ENCODE measurements at places on chromosomes 2 and 18.

DNA sequence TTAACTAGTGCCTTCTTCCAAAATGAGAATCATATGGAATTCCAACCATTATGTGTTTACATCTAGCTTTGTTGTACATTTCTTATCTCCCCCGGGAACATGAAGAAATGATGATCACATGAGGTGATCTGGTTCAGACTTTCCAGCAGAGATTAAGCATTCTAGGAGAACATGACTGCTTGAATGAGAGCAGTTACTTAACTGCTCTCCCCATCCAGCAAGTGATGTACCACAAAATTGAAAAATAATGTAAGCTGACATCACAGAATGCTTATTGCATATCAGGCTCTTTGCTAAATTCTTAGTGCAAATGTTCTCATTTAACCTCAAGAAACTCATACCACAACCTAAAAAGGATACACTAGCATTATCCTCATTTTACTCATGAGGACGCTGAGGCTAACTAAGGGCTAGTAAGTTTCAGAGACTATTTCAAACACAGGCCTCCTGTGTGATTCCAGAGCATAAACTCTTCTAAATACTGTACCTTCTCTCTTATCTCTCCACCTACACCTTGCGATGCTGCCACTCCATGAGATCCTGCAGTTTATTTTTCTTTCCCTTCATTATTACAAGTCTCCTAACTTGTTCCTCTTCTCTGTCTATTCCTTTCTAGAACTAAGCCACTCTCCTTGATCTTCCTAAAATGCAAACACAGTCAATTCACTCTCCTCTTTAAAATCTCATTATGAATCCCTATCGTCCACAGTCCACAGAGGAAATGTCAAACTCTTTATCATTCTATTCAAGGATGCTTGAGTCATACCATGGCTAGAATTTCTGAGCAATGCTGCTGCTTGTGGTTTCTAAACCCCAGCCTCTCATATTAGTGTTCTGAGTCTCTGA is 1224.8 kb upstream of the ZEB2 start:
- peak; percentile 33 for DNase-seq

DNA sequence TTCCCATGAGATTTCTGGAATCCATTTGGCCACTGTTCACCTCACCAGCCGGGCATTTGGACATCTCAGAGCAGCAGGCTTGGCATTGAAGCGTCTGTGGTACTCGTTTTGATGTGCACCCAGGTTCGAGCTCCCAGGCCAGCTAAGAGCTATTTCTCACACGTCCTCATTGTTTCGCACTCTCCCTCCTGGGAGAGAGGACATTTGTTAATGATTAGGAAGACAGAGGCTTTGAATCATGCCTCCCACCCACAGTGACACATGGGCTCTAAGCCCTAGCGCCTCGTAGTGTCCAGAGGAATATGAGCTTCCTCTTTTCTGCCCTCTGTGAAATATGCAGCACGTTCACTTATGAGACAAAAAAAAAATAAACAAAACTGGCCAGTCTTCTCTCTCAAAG is 361.8 kb downstream of the RND3 start:
- DNase-seq = no peak

DNA sequence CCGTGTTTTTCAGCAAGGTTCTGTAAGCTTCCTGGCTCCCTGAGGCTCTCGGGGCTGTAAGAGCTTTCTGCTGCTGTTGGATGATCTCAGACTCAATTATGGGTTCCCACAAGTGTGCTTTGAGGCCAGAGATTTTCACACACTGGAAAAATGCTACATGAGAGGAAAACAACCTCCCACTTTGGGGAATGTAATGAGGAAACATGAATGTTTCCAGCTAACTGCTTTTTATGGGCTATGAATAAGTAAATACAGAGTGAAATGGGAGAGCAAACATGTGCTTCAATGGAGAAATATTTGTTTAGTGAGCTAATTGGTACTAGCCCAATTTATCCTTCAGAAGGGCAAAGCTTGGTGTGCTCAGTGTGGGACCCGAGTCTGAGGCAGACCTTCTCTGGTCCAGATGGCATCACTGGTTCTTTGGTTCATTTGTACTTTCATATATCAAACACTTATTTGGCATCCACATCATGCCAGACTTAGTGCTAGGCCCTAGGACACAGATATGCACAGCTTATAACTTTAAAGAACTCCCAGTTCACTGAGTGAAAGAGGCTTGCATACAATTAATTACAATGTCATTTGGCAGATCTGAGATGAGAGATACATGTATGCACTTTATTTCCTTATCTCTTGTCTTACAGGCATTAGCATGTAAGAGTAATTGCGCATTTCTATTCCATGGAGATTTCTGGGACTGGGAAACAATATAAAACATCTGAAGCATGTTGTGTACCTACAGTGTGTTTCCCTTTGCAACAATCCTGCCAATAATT is 248.8 kb downstream of the RDH14 start:
- no peak for DNase-seq

DNA sequence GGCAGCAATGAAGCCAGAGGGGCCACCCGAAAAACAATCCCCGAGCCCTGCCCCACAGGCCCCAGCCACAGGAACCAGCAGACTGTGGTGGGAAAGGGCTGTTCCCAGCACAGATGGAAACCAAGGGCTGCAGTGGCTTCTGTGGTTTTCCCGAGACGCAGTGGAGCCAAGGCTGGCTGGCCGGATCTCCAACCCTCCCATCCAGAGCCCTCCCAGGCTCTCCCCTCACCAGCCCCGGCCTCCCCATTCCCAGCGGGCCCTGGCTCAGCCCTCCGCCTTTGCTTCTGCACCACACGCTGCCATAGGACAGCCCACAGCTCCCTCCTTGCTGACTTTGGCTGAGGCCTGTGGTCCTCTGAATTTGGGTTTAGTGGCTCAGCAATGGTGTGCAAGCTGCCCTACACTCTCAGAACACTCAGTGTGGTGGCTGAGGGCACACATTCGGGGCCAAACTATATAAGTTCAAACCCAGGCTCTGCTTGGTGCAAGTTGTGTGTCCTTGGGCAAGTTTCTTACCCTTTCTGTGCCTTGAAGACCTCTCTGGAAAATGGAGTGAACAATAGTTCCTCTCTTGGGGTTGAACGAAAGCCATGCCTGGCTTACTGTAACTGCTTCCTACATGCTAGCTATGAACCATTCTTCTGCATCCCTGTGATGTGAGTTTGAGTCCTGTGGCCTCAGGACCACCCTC is 200.1 kb downstream of the SMAD7 start:
- DNase-seq = no peak

GRCh38 chr2:198638577-198638976 is 819.2 kb downstream of the SATB2 start:
- DNase-seq = no peak

GRCh38 chr2:123916531-123916930 is 108.6 kb upstream of the CNTNAP5 start:
- DNase-seq = no peak

DNA sequence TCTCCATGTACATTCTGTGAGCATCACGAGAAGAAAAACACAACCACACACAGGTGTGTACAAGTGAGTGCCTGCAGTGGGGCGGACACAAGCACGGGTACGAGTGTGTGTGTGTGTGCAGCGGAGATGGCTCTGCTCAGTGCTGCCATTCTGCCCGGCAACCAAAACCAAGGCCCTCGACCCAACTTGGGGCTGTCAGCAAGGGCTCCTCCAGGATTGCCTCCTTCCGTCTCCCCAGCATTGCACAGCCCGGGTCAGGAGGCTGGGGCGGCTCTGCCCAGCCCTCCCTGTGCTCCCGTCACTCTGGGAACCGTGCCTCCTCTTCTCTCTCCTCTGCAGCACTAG is 66.5 kb downstream of the PXDN start:
- no peak for DNase-seq

- DNase-seq = no peak
Observed at GRCh38 chr18:59266459-59266858, 6.8 kb downstream of the RAX start.

- DNase-seq = peak; percentile 80
Observed at GRCh38 chr18:48607056-48607984, 68.5 kb downstream of the CTIF start.

GRCh38 chr2:121017396-121017795 is 267.6 kb downstream of the TFCP2L1 start:
- no peak for DNase-seq

DNA sequence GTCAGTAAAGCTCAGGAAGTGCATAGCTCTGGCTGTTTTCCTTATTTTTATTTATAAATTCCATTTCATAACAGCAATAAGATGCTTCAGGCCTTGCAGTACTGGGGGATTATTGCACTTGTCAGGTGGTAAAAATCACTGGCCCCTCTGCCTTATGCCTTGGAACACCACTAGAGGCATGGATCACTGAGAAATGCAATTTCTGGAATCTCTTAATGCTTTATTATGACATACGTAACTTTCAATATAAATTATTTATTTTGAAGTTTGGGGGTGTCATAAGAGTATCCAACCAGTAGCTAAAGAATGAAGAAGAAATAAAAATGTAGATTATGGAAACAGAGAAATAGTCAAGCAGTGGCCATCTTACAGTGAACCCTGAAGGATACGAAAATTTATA is 183.1 kb downstream of the FIGN start:
- DNase-seq = no peak

DNA sequence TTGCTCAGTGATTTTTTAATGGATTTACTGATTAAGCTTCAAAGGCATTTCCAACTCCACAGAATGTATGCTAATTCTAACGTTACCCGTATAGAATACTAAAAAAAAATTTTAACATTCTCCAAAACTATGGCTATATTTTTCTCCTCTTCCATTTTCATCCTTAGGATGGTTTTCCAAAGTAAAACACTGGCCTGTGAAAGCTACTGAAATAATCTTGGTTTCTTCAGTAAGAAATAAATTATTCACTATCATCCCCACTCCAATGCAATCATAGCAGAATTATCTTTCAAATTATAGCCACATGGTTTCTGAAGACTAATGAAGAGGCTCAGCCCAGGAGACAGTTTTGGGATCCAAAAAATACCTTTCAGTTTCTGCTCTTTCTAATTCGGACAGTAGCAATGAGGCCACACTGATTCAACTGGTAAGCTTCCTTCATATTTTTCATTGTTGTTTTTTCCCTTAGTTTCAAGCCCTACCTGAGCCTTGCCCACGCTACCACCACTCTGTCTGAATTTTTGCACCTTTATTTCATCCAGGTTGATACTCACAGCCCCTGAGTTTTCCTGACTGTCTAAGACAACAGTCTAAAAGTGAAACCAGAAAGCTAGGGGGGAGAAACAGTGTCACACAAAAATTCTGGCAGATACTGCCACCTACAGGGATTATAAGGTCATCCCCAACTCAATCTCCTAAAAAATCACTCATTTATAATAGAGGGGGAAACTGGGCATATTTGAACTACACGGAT is 887.9 kb downstream of the NRXN1 start:
- DNase-seq = peak; percentile 28

DNA sequence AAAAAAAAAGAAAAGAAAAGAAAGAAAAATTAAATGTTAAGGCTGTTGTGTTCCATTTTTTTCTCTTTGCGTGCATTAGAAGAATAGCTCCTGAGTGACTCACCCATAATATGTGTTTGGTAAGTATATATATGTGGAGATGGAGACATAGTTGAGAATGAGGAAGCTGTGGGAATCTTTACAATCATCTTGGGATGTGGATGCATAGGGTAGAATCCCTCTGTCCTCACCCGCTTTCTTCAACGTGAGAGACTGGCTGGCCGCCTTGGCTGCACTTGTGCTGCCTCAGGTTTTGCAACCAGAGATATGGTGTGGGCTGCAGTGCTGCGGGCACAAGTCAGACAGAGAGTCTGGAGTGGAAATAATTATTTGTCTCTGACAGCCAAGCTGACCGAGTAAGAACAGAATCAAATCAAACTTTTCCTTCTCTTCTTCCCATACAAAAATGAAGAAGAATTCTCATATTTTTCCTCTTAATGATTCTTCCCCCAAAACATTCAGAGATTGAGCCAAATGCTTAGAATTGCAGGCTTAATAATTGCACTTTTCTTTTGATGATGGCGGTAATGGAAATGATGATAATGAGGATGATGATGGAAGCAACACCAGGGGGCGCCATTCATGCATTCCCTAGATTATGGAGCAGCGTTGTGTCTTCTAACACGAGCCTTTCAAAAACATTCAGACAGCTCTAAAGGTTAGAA is 48.5 kb downstream of the SERPINB7 start:
- no peak for DNase-seq

GRCh38 chr2:36307441-36307840 is 48.1 kb upstream of the CRIM1 start:
- DNase-seq = no peak

DNA sequence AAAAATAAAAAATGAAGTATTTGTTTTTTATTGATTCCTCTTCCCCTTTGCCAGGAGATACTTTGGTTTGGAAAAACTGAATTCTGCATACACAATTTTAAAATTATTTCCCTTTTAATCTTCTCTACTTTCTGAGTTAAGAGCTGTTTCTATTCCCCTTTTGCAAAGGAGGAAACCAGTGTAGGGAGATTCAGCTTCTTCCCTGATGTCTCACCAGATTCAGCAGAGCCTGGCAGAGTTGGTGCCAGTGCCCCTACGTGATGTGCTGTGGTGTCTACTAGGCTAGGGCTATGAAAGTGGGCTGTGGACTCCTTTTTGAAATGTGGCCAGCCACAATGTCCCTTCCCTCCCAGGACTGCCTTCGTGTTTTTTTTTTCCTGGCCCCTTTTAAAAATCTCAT is 2.4 kb downstream of the RPE start:
- no peak for DNase-seq

- no peak for DNase-seq
Observed at GRCh38 chr18:5429681-5430080, 114.1 kb downstream of the EPB41L3 start.

- DNase-seq = no peak
Observed at GRCh38 chr18:78768221-78768620, 211.4 kb upstream of the SALL3 start.

DNA sequence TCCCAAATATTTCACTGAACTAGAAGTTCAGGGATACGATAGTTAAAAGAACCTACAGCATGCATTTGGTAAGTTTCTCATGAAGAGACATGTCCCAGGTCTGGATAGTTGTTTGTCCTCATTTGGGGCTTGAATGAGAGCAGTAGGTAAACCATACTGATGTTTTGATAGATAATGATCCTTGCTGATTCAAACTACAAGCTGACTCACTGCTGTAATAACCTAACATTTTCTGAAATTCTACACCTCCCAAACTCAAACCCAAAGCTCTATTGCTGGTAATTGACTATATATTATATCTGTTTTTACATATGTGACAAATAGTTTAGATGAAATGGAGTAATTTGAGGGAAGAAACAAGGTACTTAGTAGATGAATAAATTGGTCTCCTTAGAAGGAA is 154.1 kb upstream of the BOD1L2 start:
- DNase-seq = no peak

GRCh38 chr2:3189961-3190360 is 187.7 kb downstream of the EIPR1 start:
- DNase-seq = no peak

DNA sequence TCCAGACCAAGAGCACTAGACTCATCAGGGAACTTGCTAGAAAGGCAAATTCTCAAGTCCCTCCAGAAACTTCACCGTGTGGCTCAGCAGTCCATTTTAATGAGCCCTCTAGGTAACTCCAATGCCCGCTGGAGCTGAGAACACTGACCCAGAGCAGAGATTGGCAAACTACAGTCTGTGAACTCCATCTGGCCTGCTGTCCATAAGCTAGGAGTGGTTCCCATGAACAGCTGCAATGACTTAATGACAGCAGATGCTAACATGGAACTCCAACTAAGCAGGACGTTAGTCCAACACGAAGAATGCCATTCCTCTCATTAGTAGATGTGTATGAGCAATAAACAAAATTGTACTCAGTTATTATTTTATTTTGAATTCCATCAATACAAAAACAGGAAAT is 371.9 kb downstream of the STK39 start:
- DNase-seq = no peak

GRCh38 chr2:217394510-217395351 is 534.9 kb upstream of the TNP1 start:
- DNase-seq = no peak
